ENCODE measurements at places on chromosomes 5 and 9. TPM values are rescaled to one million over a fixed set of nuclear protein-coding genes. Genes with fewer than 3 reads are reported as not detected.
A peak's percentile ranks its signal among the peaks of the same experiment; 100 is the strongest.

DNA sequence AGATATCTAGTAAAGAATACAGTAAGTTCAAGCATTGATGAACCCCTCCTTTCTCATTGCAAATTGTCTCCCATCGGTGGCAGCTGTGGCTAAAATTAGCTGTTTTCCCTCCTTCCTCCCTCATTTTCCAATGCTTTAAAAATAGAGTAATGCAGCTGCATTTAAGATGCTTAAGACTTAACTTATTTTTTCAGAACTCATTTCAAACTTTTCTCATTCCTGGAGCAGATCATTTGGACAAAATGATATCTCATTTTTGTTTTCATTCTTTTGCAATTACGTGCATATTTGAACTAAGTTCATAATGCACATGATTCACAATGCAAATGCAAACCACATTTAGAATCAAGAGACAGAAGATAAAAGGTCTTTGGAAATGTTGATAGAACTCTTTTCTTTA is 14.6 kb downstream of the HSPB3 start:
- DNase-seq = no peak

DNA sequence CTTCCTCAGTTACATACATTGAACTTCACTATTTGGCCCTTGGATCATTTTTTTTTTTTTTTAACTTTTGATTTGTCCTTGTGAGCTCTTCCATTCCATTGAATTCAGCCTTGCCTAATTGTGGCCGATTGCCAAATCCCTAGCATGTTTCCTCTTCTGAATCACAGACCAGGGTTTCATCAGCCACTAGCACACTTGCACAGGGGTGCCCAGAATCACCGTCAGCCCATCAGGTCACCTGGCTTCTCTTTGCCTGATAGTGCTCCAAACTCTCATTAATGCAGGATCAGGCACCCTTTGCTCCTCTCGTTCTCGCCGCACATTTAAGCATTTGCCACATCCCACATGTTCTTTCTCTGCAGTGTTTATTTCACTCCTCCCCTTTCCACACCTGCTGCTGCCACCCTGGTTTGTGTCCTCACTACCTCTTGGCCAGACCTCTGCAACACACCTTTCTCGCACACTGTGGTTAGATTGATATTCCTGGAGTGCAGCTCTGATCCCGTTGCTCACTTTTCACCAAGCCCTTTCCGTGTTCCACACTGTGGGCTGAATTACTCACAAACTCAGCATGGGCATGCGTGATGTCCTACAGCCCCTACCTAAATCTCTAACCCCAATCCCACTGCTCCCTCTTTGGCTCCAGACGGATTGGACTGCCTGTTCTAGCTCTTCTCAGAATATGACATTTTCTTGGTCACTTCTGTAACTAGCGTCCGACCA is 9.8 kb downstream of the PIK3R1 start:
- DNase-seq = no peak

Gene HIGD2A
- 154 TPM for total RNA-seq

GRCh38 chr5:176173647-176174046 is 64.6 kb upstream of the SIMC1 start:
- DNase-seq = peak; percentile 44
